ENCODE measurements at places on chromosomes 6 and 20.

GRCh38 chr6:100504786-100505737, 40.3 kb upstream of the SIM1 start:
- DNase-seq: no peak

- no peak for DNase-seq
Measured at GRCh38 chr6:72631480-72631879, 9.6 kb downstream of the KCNQ5 start.

- DNase-seq: peak; percentile 69
Measured at GRCh38 chr20:63846128-63846771, 15.0 kb upstream of the ABHD16B start.

GRCh38 chr6:89073840-89074239, 6.7 kb upstream of the PNRC1 start:
- no peak for DNase-seq

GRCh38 chr6:45132658-45133294, 195.4 kb upstream of the RUNX2 start:
- DNase-seq: no peak

DNA sequence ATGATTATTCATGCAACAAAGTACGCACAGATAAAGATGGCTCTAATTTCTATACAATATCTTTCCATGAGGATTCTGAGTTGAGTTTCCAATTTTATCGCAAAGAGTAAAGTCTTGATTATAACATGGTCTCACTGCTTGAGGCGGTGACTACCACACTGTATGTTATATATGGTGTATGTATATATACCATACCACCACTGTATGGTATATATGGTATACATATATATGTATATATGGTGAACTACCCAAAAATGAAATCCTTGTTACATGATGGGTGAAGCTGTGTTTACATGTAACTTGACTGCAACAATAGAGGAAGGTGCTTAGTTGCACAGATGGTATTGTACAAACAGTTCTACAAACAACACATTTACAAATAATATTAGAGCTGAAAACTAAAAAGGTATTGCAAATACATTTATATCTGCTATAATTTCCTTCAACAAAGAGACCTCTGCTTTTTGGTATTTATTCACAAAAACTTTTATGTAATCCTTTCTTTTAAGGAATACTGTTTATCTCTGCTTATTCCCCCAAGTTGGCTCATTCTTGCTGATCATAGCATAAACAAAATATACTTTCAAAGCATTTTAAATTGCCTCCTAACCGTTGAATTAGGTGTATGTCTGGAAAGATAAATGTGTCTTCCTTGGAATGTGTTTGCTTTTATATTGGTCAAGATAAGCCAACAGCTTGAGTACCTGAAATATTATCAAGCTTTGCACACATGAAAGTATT, 77.7 kb upstream of the TPD52L1 start:
- no peak for DNase-seq

DNA sequence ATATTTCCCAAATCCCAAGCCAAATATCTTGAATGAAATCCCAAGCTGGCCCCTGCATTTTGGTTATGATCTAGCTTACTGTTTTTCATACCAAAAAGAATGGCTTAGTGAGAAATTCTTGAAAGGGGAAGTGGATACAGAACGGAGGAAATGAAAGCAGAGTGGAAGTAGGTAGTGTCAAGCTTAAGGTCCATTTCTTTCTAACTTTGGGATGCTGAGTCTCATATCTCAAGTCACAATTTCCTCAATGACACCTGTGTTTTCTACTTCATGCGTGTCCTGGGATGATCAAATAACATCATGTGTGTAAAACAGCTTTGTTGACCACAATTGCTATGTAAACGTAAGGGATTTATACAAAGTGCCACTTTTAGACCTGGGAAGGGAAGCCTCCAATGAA, 238.8 kb upstream of the SLC35B3 start:
- DNase-seq: no peak

DNA sequence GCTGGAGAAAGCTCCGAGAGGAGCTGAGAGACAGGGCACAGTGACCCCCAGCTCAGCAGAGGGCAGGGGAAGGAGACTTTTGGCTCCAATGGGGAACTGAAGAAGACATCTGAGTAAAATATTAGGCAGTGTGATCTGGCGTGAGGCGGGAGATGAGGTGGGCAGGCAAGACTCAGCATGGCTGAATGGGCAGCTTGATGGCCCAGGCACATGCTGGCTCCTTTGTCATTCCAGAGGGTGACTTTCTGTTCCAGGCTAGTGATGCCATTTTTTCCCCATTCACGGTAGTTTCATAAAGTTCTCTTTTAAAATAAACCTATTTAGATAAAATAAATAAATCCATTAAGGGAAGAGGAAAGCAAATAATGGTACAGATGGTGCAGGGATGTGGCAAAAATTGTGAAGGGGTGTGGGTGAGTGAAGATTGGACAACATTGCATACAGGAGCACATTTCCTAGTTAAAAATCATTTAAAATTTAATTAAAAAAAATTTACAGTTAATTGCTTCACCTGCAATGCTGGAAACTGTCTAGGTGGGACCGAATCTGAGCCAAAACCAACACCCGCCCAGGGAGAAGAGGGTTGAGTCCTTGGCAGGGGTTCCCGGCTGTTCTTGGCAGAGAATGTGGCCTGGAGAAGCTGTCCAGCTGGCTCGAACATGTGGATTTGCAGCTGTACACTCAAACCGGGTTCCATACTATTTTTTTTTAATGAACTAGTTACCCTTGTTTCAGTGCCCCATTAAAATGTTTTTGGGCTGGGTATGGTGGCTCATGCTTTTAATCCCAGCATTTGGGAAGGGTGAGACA, 41.7 kb upstream of the PRELID3B start:
- no peak for DNase-seq

GRCh38 chr6:36336779-36337241, at the start of gene BNIP5:
BNIP5 (minus strand) TSS chr6:36336888; CDS start chr6:36330690, 6,198 bp downstream.
- DNase-seq: no peak

GRCh38 chr6:2877057-2877882, 25.8 kb downstream of the SERPINB9 start:
- DNase-seq: no peak
